ENCODE measurements at places on chromosomes 7 and 10.

DNA sequence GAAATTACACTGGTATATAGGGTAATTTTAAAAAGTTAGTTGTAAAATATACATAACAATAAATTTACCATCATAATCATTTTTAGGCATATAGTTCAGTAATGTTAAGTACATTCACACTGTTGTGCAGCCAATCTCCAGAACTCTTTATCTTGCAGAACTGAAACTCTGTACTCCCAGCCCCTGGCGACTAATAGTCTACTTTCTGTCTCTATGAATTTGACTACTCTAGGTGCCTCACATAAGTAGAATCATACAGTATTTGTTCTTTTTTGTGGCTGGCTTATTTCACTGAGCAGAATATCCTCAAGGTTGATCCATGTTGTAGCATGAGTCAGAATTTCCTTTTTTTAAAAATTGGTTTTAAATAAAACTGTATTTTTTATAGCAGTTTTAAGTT is 41.4 kb downstream of the NRF1 start:
- no peak for DNase-seq

GRCh38 chr10:11682851-11683250 is 59.3 kb upstream of the ECHDC3 start:
- DNase-seq: no peak

DNA sequence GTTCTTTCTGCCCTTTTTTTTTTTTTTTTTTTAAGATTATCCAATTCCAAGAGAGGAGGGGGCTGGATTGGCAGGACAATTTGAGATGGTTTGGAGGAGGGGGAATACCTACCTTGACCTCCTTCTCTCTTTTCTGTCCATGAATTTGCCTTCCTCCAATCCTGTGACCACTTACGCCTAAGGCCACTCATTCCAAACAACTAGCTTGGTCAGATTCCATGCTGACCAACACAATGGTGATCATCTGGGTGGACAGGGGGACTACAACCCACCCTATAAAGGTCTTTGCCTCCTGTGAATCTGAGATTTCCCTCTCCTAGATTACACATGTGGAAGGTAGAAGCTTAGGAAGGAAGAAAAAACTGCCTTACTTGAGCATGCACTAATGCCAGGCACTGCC is 2.3 kb upstream of the LDB1 start:
- DNase-seq: no peak

DNA sequence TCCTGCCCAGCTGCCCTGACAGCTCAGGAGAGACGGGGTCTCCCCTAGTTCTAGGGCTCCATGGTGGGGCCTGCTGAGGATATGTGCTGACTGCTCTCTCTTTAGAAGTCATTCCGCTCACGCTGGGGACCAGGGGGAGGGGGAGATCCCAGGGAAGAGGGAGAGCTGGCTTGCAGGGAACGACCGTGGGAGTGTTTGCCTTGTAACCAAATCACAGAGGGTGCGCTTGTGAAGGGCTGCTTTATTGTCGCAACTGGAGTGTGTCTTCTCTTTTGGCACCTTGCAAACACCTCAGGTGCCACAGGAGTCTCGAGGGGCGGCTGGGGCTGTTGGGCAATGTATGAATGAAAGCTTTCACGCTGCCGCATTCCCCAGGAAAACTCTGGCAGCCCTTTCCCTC is 531.3 kb upstream of the MKI67 start:
- no peak for DNase-seq

GRCh38 chr7:108181073-108181985 is 51.2 kb upstream of the LAMB4 start:
- DNase-seq: peak; percentile 57

DNA sequence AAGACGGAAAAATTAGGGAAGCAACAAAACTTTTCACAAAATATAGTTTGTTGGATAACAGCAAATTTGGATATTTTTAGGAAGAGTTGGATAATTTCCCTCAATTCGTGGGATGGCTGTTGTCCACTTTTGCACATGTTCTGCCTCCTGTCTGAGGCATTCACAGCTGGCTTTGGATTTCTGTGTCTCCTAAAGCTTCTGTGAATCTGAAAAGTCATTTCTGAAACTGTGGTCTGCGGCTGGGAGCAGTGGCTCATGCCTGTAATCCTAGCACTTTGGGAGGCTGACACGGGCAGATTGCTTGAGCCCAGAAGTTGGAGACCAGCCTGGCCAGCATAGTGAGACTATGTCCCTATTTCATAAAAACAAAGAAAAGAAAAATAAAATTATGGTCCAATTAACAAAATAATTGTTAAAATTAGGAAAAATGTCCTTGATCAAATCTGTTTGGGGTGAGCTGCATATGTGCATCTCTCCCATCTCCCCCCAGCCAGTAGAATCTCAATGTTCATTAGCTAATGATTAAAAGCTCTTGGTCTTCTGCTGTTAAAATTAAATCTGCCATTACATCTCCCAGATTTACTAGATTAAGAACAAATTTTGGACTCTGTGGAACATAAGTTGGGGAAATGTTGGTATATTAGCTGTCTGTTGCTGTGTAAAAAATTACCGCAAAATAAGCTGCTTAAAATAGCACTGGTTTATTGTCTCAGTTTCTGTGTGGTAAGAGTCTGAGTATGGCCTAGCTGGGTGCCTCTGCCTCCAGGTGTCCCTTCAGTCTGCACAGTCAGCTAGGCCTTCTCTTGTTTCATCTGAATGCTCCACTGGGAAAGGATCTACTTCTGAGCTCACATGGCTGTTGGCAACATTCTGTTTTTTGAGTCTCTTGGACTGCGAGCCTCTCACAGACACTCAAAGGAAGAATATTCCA is 332.0 kb upstream of the FZD1 start:
- DNase-seq: no peak

DNA sequence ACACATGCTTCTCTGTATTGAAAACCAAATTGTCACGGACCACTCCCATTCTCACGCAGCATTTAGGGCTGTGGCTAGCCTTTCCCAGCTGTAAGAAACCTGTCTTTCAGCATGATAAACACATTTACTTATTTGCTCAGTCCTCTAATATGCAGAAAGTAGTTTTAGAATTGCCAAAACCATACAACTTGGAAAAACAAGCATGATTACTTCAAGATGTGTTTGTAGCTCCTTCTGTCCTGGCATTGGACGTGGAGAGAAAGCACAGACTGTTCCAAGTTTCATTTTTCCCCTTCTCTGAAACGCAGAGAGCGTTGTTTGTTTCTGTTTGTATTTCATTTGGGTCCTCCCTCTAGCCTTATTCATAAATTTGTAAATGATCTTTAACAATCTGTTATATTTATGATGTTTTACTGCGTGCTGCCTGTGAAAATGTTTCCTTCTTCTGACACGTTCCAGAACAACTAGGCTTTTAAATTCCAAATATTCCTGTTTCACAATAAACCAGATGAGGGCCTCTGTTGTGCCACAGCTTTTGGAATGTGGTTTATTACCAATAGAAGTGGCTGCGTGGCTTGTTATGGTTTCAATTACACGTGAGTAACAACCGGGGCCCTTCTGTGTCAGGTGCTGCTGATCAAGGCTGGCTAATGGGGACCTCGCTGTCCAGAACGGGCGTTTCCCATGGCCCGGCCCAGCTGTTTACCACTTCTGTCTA is 26.1 kb downstream of the MNX1 start:
- DNase-seq: no peak

GRCh38 chr7:90749774-90750173 is 153.7 kb downstream of the CDK14 start:
- no peak for DNase-seq

- no peak for DNase-seq
Observed at GRCh38 chr7:121449735-121450240, 53.7 kb upstream of the FAM3C start.

GRCh38 chr10:132882069-132882951 is 60.1 kb downstream of the CFAP46 start:
- DNase-seq: no peak

- DNase-seq: no peak
Observed at GRCh38 chr7:113370910-113371309, 252.6 kb upstream of the SMIM30 start.

DNA sequence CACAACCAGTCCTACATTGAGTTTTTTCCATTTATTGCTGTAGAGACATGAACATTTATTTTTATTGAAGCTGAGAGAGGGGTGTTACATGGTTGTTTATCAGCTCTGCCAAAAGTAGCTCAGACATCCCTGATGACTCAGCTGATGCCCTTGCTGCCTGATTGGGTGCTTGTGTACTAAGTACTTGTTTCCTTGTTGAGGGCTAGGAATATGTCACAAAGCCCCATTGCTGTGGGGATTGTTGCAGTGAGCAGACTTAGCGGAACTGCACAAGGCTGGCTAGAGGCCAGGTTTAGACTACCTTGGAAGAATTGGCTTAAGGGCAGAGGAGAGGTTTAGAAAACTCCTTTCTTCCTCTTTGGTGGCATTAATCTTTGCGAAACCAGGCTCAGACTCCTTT is 110.6 kb downstream of the AUTS2 start:
- DNase-seq: peak; percentile 70

DNA sequence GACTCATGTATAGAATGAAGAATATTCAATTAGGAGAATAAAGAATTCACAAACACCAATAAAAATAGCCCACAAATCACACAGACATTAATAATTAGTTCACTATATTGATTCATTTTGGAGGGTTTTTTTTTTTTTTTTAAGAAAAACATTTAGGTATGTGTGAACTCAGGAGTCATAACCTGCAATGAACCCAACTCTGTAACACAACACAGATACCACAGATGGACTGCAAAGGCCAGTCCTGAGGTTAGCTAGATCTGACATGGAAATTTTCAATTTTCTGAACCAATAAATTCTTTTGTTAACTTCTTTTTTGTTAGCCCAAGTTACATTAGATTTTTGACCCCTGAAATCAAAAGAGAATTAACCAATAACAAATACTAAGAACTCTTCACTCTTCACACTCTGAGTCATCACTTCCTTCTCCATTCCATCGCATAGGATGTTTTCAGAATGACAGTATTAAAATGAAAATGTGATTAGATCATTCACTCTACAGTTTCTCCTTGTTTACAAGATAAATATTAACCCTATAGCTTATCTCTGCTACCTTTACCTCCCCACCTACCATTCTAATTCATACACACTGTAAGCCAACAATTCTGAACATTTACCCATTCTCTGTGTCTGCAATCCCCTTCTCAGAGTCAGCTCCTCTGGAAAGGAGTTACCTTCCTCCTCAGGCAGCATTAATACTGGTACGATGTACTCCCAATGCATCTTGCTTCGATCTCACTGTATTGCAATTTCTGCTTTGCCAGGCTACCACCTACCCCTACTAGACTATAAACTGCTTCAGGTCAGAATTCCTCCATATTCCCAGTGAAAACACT is 141.5 kb downstream of the LRRN3 start:
- peak; percentile 74 for DNase-seq

DNA sequence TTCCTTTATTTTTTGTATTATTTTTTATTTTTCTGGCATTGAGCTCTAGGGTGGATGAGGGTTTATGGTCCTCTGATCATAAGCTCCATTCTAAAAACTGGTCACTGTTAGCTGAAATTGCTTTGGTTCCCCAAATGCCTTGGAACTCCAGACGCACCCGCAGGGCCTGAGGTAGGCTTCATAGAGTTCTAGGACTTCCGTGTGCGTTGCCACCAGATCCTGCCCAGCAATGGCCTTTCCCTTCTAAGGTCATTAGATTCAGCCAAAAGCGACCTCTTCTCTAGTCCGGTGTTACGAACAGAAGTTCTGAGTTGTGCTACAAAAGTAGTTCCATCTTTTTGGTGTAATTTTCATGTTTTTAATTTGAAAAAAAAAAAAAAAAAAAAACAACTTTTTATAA is 64.4 kb downstream of the KLHDC10 start:
- no peak for DNase-seq

DNA sequence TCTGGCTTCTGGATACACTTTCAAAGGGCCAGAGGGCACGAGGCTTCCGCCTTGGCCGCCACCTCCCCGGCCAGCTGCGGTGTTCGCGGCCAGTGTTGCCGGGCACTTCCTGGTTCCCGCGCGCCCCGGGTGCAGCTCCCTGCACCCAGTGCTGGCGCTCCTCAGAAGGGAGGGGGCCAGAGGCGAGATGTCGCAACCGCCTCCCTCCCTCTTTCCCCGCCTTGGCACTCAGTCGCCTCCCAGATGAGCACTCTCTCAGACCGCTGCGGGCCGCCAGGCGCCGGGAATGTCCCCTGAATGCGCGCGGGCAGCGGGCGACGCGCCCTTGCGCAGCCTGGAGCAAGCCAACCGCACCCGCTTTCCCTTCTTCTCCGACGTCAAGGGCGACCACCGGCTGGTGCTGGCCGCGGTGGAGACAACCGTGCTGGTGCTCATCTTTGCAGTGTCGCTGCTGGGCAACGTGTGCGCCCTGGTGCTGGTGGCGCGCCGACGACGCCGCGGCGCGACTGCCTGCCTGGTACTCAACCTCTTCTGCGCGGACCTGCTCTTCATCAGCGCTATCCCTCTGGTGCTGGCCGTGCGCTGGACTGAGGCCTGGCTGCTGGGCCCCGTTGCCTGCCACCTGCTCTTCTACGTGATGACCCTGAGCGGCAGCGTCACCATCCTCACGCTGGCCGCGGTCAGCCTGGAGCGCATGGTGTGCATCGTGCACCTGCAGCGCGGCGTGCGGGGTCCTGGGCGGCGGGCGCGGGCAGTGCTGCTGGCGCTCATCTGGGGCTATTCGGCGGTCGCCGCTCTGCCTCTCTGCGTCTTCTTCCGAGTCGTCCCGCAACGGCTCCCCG is at the start of gene FFAR4:
TSS of gene FFAR4 (plus strand) at position 231 of the 842 bp plus-strand sequence. CDS start at position 287, 56 bp downstream.
- DNase-seq: peak; percentile 20

- DNase-seq: no peak
Observed at GRCh38 chr7:69668339-69668870, 70.1 kb downstream of the AUTS2 start.

GRCh38 chr7:10268034-10268433 is 705.6 kb upstream of the PHF14 start:
- no peak for DNase-seq

GRCh38 chr7:108014747-108015682 is 12.1 kb upstream of the LAMB1 start:
- DNase-seq: peak; percentile 85

DNA sequence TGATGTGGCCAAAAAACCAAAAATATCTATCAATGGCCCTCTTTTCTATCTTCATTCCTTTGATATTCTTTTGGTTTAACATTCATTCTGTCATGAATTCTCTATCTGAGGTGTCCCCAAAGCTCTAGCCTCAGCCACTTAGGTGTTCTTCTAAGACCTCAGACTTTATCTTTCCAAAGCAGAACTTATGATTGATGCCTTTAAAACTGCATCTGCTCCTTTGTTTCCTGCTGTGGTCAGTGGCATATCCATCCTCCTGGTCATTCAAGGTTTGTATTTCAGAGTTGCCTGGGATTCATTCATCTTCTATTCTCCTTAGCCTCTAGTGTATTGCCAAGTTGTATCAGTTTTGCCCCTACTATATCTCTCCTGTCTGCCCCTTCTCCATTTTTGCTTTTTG is 30.6 kb downstream of the FHIP2A start:
- DNase-seq: no peak

Data from M059J (cell line).